ENCODE measurements at places on chromosomes 1 and 21.

GRCh38 chr1:160451859-160452232, 51.5 kb downstream of the VANGL2 start:
- no peak for DNase-seq

DNA sequence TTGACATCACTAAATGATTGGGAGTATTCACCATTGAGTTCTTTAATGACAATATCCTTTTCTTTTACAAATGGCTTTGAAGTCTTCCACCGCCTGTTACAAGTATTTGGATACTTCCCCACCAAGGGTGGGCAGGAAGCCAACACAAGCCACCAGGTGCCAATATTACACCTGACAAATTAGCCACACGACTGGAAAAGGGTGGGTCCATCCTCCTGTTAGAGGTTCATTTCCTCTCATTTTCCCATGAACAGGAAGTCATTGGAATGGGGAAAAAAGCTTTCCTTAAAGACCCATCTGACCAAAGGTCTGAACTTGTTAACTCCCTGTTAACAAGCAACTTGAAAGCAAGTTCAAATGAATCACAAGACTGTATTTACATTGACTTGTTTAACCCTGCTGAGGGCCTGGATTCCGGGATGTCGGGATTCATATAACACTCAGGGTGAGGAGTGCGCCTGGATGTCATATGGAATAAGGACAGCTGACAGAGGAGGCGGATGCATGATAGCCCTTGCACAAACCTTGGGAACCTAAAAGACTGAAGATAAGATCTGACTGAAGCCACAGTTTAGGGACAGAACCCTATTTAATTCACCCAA, 40.5 kb upstream of the PROX1 start:
- DNase-seq, result no peak

DNA sequence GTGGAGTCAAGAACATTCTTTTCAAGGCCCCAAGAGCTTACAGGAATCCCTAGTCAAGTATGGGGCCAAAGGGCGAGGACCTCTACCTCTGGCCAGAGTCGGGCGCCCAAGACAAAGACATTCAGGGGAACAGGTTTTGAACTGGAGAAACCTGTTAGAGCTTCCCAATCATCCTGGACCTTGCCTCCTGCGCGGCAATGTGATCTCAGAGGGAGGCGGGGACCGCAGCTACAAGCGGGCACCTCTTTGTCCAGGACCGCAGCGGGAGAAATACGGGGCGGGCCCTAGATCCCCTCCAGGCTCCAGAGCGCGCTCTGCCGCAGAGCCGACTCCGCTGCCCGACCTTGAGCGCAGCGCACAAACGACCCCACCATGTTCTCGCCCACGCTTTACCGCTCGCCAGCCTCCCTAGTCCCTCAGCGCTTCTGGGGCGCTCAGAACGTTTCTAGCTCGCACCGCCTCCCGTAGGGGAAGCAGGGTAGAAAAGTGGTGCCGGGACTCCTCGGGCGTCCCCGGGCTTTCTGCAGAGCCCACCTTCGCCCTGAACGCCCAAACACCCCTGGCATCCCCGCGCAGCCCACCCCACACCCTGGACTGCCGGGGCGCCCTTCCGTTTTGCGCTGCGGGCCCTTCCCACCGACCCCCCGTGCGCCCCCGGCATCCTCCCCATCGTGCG, 28.1 kb downstream of the RABIF start:
- no peak for DNase-seq

DNA sequence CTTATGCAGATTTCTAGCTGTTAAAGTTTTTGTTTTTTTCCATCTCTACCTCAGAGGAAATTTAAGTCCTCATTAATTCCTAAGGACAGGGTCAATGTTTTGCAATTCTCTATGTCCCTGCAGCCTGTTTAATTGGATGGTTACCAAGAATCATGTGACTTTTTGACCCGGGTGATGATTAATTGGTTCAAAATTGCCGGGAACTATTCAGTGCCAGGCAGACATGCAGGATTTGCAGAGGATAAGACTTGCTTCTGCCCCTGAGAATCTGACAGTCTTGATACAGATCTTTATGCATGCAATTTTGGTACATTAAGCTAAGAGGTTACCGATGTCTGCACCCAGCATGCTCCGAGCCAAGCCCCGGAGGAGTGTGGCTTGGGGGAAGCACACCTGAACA, 87.9 kb downstream of the PLPP3 start:
- no peak for DNase-seq

GRCh38 chr1:206886831-206887230, 10.4 kb upstream of the IL24 start:
- no peak for DNase-seq

GRCh38 chr1:18109756-18110597, 2.4 kb downstream of the IGSF21 start:
- no peak for DNase-seq

GRCh38 chr1:67441183-67441582, 11.0 kb upstream of the SERBP1 start:
- DNase-seq, result no peak

DNA sequence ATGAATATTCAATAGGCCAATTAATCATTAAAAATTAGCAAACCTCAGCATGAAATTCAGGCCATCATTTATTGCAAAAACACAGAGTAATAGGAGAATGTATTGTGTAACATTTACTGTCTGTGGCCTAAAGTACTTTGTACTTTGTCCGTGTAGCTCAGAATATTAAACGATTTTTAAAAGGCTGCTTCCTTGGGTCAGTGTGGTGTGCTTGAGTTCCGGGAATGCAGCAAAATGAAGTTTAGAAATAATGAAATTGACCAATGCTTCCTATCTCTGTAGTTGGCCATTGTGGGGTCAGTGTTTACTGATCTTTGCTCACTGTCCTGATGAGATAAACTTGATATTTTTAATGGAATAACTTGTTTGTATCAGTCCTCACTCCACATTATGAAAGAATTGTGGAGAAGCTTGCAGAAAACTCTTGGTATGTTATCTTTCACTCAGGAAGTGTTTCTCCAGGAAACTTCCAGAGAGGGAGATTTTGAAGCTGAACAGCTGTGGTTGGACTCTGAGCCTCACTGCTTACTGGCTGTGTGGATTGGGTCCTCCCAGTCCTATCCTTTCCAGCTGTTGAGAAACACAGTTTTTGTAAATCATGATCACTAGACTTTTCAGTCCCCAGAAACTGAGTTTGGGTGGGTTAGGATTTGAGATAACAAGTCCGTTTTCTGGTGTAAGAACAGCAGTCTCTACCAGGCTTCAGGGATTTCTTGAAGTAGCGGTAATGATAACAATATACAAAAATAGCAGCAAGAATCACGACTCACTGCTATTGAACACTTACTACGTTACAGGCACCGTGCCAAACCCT, 19.2 kb upstream of the MTARC1 start:
- DNase-seq, result no peak

DNA sequence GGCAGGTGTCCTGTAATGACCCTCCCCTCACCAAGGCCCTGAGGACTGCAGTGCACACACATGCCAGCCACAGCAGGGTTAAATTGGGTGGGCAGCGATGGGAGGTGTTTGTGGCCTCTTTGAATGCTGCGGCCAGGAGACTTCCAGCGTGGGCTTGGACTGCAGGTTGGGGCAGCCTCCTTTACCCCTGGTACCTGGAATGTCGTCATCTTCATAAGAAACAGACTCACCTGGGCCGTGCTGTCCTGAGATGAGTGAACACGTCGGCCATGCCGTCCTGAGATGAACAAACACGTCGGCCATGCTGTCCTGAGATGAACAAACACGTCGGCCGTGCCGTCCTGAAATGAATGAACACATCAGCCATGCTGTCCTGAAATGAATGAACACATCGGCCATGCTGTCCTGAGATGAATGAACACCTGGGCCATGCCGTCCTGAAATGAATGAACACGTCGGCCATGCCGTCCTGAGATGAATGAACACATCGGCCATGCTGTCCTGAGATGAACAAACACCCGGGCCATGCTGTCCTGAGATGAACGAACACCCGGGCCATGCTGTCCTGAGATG, 50.1 kb upstream of the COL6A1 start:
- no peak for DNase-seq

DNA sequence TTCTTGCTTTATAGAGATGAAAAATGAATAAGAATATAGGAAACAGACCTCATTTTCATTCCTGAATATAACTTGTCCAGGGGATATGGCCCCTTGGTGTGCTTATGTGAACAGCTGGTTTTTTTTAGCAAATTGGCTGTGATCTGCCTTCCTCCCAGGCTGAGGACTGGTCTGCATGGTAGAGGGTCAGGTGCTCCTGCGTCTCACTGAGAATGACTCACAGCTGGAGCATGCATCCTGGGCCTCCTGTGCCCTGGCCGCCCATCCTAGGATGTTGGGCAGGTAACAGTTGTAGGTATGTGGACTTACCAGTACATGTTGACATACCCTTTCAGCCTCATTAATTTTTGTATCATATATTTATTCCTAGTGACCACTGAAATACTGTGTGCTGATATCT, 29.8 kb downstream of the AGT start:
- DNase-seq, result no peak

GRCh38 chr1:245656189-245656717, 501.5 kb downstream of the KIF26B start:
- no peak for DNase-seq

- DNase-seq, result no peak
Observed at GRCh38 chr1:172351346-172351745, 69.1 kb upstream of the C1orf105 start.

DNA sequence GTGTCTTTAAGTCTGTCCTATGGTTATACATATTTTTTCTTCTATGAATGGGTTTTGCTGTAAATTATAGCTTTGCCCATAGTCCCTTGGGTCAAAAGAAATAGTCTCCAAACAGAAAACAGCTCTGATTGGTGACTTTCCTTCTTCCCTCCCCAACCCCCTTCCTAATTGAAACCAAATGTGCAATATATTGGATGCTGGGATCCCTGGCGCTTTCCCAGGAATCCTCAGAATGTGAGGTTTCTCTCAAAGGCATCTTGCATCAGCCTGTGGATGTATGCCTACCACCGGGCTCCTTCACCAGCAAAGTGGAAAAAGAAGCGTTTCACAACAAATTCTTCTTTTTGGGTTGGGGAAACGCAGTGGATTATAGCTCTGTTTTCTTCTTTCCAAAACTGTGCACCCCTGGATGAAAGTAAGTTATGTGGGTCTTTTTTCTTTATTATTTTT, at the start of gene DDR2:
DDR2 (plus strand) TSS at position 248 of the 450 bp plus-strand sequence. CDS start 86,600 bp downstream, outside the sequence.
- no peak for DNase-seq

GRCh38 chr1:113178522-113178921, 105.5 kb downstream of the LRIG2 start:
- DNase-seq, result no peak

GRCh38 chr1:182995894-182996293, 27.3 kb upstream of the LAMC1 start:
- DNase-seq, result no peak

DNA sequence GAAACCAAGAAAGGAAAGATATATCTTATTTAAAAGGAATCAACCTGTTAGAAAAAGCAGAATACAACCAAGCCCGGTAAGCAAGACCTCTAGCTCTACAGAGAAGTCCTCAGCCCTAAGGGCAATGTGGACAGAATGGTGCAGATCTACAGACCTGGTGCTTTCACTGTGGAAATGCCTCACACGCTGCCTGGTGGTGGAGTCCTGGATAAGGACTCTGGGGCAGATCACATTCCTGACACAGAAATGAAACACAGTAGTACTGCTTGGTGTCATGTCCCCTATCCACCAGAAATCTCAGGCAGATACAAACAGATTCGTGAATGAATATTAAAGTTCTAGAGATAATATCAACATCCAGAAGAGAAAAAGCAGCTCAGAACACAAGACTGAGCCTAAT, 6.8 kb downstream of the CNN3 start:
- no peak for DNase-seq

DNA sequence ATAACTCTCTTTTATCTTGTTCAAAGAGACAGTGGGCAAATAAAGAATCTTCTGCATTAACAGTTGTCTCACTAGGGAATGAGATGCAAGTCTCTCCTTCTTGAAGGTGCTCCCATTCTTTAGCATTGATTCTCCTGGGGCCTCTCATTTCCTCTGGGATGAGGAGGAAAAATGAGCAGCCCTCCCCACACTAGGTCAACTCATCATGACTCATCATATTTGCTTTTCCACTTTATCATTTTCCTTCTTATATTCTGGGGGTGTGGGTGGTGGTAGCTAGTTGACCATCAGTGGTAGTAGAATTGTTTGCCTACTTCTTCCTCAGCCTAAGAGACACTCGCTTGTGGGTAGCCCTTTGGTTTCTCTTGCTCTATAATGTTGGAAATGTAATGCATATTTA, 182.0 kb upstream of the C1orf87 start:
- no peak for DNase-seq

- DNase-seq, result no peak
Observed at GRCh38 chr1:30108186-30108585, 615.2 kb downstream of the MATN1 start.

DNA sequence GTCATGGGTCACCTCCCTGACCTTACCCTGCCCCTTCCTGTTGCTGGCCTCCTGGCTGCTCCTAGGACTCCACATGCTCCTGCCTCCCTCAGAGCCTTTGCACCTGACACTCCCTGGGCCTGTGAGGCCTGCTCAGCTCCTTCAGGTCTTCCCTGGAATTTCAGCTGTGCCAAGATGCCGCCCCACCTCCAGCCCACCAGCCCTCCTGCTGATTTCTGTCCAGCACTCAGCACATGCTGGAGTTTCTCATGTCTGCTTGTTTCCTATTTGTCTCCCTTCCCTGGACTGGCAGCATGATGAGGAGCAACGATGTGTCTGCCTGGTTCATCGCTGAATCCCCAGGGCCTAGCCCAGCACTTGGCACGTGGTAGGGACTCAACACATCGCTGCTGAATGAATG, 3.0 kb downstream of the MFAP2 start:
- no peak for DNase-seq

- no peak for DNase-seq
Observed at GRCh38 chr1:193102662-193103061, 2.6 kb downstream of the GLRX2 start.

- no peak for DNase-seq
Observed at GRCh38 chr1:16026723-16027484, 5.1 kb downstream of the CLCNKA start.

- DNase-seq, result no peak
Observed at GRCh38 chr1:147762233-147763024, 2.0 kb upstream of the GJA5 start.

GRCh38 chr1:88961647-88962275, 30.7 kb downstream of the KYAT3 start:
- DNase-seq, result no peak

DNA sequence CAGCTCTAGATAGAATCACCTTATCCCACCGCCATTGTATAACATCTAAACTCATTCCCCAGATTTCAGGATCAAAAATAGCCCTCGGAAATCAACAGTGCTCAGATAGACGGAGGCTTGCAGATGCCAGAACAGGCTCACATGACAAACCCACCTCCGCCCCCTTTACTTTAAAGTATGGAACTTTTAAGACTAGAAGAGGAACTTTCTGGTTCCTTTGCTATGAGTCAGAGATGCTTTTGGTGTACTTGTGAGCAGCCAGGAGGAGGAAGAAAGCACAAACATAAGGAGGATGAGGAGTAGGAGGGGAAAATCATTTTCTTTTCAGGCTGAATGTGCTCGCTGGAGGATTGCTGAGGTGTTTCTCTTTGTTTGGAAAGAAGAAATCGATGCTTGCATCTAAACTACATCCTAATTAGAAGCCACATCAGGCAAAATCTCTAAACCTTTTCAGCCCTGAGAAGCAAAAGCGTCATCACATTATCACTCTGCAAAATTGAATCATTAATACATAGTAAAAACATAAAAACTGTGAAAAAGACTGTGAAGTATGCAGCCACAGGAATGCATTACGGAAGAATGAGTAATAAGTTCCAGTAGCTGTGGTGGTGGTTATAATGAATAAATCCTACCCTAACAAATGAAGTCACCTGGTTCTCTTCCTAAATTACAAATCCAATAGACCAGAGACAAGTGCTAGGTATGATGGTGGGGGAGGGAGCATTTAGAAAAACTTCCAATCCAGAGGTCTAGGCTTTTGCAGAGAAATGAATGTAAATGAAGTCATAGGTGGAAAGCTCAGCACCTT, 251.3 kb downstream of the KCNH1 start:
- DNase-seq, result no peak

- no peak for DNase-seq
Observed at GRCh38 chr21:31873275-31873695, 465 bp downstream of the HUNK start.
